ENCODE measurements at places on chromosomes 7 and 10.
A peak's percentile ranks its signal among the peaks of the same experiment; 100 is the strongest.

DNA sequence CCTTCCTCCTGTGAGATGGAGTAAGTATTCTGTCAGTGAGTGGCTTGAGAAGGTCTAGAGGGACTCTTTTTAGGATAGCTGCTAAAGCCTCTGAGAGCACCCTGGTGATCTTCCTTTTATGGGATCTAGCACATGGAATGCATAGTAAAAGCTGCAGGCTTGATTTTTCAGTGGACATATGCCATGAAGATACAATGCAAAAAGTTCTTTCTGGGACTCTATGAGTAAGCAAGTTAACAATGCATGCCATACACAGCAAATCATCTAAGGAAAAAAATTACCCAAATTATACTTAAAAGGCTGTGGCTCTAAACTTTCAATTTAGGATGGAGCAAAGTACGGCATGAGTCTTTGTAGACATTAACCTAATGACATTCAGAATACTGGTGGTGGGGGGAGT lies 154.5 kb downstream of the SGMS1 start:
- DNase-seq, result no peak

DNA sequence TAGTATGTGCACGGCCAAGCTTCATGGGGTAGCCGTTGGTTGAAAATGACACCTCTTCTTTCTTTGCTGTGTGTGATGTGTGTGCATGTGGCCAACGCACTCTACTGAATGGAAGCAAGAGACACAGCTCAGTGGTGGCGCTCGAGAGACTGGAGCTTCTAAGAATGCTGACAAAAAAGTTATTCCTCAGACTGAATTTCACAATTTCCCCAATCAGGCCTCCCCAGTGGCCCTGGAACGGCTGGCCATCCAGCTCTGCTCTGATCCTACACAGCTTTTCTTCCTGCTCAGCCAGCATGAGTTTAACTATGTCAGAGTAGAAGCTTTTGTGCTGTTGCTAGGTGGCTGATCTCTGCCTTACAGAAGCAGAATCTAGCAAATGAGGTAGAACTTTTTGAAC lies 186.7 kb upstream of the PLXDC2 start:
- no peak for DNase-seq

DNA sequence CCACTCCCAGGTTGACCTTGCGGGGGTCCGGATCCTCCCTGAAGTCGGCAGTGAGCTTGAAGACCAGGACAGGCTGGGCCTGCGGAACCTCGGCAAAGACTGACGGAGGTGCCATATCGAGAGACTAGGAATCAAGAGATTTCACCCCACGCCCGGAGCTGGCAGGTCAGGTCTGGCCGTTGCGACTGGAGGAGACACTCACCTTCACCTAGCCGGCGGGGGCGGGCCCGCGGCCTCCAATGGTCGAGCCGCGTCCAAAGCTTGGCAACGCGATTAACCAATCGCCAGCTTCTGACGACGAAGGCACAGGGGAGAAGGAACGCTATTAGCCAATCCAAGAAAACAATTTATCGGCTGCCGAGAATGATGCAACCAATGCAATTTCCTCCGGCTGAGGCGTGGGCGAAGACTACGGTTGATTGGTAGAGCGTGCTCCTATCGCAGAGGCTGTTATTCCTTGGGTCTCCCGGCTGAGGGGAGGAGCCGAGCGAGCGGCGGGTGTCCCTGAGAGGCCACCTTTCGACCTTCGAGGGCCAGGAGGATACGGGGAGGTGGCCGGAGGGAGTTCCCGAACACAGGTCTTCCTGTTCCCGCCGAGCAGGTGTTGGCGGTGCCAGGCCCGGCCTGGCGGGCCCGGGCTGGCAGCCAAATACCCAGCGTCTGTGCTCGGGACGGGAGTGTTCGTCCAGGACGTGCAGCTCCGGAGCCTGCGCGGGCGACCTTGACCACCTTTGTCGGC lies at the start of gene GOT1:
Gene GOT1 (minus strand): TSS at position 174 of the 739 bp plus-strand sequence. CDS start 59 bp downstream, at position 115.
- peak; percentile 97 for DNase-seq

GRCh38 chr10:1548596-1548995 lies 188.7 kb downstream of the ADARB2 start:
- DNase-seq, result no peak

- no peak for DNase-seq
Measured at GRCh38 chr7:44398953-44399574, 73.7 kb upstream of the CAMK2B start.

DNA sequence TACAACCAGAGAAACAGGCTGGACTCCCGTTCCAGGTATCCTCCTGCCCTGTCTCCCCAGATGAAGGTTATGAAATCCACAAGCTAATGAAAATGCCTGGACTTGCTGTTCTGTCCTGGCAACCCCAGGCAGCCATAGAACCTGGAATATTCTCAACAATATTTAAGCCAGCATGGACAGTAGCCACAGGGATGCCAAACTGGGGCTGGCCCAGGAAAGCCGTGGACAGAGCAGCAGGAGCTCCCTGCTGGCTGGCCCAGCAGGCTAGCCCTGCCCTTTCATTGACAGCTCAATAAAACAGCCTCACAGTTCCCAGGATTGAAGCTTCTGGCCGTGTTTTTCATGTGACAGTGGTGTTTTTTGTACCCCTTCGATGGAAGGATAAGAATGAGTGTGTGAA lies 230.6 kb downstream of the BMPER start:
- no peak for DNase-seq

DNA sequence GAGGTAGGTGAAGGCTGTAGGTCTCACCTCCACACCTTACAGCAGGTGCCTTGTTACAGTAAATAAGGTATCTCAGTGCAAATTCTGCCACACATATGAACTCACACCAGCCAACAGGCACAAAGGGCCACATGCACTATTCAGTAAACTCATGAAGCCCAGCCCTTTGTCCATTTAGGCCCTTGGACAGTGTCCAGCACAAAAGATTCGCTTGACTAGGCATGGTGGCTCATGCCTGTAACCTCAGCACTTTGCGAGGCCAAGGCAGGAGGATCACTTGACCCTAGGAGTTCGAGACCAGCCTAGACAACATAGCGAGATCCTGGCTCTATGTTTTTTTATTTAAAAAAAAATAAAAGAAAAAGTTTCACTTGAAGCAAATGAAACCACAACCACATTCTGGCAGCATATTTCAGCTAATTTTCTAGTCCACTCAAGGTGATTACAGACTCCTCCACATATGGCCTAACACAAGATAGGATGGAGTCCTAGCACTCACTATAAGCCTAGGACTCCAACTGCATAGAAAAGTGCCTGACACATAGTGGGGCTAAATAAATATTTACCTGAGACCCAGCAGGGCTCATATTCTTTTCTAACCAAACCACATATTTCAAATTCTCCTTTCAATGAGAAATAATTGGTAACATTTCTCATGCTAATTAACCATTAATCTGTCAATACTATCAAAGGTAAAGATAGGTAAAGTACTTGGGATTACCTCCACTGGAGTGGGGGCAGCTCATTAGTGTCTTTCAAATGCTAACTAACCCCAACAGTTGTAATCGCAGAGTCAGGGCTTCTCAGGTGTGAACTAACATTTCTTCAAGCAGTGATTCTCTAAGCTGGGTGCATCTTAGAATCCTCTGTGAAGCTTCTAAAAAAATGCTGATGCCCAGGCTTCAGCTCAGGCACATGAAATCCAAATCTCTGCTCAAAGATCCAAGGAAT lies 4.5 kb upstream of the ANKRD1 start:
- no peak for DNase-seq
